COLO829 (cell line): ENCODE measurements at places on chromosomes 11 and 22.

DNA sequence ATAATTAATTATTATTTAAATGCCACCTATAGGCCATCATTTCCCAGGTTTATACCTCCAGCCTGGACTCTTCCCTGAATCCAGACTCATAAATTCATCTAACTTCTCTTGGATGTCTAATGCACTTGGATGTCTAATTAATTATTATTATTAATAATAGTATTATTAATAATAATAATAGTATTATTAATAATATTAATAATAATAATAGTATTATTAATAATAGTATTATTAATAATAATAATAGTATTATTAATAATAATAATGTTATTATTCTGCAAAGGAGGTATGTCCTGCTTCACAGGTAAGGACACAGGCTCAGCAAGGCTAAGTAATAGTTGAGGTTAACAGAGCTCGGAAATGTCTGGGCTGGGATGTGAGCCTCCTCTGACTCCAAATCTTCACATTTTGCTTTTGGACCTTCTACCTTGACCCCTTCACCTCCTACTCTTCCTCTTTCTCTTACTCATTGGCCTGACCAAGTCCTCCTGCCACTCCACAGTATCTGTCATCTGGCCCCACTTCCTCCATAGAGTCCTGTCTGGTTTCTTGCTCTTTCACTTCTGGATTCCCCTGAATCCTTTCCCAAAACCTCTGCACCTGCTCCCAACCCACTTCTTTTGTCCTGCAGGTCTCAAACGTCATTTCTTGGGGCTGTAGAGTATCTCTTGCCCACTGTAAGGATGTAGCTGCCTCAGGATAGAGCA is 8.0 kb downstream of the RIBC2 start:
- DNase-seq = no peak

GRCh38 chr11:72014761-72015320 is 16.1 kb downstream of the IL18BP start:
- no peak for DNase-seq

DNA sequence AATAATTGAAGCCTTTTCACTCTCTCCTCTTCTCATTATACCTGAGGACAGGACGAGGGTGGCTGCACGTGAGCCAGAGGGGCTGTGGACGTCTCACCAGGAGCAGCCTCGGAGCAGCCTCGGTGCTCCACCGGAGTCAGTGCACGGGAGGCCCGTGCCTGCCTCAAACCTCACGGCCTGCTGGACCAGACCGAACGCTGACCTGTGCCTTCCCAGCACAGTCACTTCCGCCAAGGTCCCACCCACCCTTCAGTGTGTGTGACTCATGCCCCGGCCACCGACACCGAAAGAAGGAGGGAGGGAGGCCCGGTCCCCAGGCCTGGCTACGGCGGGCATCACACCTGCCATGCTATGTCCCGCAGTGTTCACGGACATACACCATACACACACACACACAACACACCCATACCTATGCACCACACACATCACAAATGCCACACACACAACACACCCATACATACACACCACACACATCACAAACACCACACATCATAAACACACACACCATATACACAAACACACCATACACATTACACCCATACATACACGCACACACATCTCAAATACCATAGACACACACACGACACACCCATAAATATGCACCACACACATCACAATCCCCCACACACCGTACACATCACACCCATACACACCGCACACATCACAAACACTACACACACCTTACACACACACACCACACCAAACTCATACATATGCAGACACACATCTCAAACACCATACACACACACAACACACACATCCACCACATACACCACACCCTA is 1506.5 kb downstream of the TBC1D22A start:
- DNase-seq = no peak

DNA sequence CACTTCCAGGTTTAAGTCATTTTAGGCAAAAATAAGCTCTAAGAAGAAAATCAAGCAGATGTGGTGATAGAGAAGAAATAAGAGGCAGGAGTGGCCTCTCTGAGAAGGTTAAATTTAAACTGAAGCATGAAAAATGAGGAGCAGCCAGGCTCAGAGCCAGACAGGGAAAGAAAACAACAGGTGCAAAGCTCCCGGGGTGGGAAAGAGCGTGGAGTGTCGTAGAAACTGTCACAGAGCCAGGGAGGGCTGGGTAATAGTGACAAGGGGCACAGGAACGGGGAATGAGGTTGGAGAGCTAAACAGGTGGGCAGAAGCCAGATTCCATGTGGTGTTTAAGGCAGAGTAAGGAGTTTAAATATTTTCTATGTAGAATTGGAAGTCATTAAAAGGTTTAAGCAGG is 132.1 kb upstream of the BLID start:
- no peak for DNase-seq

DNA sequence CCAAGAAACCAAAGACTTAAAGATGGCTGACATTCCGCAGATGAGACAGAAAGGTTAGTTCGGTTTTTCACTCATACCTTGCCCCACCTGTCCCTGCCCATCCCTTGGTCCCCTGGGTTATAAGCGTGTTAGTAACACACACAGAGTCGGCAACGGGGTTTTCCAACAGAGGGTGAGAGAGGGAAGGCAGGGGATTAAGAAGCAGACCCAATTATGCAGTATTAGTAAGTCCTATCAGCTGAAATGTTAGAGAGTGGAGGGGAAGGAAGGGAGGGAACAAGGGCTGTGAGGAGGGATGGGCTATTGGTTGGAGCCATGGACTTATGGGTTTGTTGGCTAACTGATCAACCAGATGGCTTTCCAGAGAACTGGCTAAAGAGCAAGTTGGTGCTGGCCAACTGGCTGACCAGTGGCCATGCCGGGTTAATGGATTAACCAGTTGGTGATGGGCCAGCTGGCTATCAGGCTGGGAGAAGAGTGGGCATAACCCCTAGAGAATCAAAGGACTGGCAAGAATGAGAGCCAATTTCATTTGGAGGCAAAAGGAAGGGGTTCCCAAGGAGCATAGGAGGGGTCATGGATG is 45.5 kb downstream of the NRXN2 start:
- DNase-seq = no peak

- no peak for DNase-seq
Measured at GRCh38 chr11:77821349-77821851, 456 bp downstream of the AAMDC start.

GRCh38 chr11:85647078-85647477 is 689 bp upstream of the TMEM126A start:
- no peak for DNase-seq

DNA sequence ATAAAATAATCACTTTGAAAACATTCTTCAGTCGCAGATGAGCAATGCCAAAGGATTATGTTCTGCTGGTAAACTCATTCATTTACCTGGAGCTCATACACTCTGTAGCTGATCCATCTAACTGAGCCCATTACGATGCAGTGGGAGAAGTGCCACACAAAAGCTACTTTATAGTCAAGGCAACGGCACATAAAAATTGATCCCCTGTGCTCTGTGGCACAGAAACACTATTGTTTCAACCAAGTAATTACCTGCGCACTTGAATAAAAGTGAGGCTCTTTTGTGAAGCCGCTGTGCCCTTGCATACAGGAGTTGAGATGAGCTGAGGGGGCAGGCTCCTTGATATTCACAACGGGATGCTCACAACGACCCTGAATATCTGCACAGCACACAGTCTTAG is 7.2 kb downstream of the DKK3 start:
- no peak for DNase-seq

GRCh38 chr11:96067160-96067559 is 143.3 kb upstream of the MTMR2 start:
- no peak for DNase-seq

DNA sequence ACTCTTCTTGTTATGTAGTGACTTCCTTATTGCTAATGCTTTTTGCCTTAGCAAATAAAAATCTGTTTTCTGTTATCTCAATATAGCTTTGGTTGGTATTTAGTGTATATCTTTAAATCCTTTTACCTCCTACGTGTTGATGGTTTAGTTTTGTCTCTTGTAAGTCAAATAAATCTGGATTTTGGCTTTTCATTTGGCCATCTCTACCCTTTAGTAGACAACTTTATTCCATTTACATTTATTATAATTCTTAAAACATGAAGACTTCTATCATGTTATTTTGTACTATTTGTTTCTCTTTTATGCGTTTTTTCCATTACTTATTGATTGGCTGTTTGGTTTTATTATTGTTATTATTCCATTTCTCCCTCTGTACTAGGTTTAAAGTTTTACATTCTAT is 19.5 kb upstream of the ALKBH3 start:
- no peak for DNase-seq

DNA sequence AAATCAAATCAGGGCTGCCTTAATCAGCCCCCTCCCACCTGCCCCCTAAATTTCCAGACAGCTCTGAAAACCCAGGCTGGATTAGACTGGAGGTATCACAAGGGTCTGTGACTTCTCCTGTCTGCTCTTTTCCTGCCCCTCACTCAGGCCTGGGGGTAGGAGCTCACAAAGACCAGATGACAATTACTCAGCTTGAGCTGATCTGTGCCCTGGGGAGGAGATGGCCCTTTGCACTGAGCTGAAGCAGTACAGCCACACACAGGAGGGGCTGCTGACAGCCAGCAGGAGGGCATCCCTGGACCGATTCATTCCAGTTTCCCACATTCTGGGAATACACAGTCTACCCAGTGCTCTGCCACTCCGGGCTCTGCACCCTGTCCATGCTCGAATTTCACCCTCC is 4.2 kb downstream of the ABCC8 start:
- no peak for DNase-seq

DNA sequence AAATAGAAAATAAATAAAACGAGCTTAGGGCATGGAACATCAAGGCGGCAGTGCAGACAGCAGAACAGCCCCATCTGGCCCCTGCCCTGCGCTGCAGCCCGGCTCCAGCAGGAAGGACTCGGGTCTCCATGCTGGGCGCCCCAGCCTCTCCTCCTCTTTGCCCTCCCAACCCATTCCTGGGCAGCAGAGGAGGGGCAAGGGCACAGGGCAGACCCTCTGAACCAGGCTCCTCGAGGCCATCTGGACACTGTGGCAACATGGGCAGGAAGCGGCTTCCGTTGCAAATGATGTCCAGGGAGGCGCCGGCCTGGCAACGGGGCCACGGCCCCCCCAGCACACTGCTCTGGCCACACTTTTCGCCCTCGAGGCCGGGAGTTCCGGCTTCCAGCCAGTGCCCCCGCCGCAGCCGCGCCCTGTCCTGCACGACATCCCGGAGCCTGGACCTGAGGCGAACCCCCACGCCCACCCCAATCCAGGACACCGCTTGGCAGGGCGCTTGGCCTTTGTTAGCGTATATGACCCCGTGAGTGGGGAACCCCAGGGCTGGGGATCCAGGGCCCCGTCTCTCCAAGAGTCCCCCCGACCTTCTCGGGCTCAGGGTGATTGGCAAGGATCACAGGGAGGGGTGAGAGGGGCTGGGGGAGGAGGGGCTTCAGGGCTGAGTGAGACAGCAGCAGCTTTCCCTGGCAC is 192.1 kb downstream of the IGLL1 start:
- DNase-seq = no peak

- no peak for DNase-seq
Measured at GRCh38 chr11:5225480-5225871, 1.4 kb downstream of the HBB start.

- DNase-seq = no peak
Measured at GRCh38 chr11:119336744-119337469, 2.6 kb downstream of the RNF26 start.

DNA sequence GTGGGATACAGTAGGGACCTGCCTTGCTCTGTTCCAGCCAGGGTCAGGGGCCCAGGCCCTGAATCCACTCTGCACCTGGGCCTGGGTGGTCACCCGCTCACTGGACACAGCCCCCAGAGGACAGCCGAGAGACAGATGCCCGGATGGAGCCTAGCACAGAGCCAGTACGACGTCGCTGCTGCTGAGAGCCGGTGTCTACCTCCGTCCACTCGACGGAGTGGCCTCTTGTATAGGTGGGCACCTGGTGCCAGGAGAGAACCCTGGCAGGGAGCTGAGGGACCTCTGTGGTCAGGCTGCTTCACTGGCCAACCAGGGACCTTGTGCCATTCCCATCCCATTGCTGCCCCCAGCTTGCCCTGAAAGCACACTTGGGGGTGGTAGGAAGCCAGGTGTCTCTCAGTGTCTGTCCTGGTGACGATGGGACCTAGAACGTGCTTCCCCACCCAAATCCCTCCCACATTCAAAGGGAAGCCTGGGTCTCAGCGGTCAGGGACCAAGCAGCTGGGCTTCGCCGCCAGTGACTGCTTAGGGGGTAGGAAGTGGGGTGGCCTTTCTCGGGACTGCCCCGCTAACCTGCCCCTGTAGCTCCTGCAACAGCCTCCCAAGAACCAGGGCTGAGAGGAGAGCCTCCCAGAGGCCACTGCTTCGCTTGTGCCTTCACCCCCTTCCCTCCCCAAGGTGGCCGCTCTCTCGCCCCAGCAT is 10.3 kb upstream of the CERK start:
- DNase-seq = no peak

- no peak for DNase-seq
Measured at GRCh38 chr22:37499027-37499707, 13.0 kb upstream of the MFNG start.

GRCh38 chr22:30953206-30953605 is 15.4 kb downstream of the MORC2 start:
- no peak for DNase-seq

- no peak for DNase-seq
Measured at GRCh38 chr11:2213384-2213842, 41.8 kb upstream of the TH start.

- no peak for DNase-seq
Measured at GRCh38 chr11:58503361-58503856, 4.5 kb downstream of the OR5B21 start.

GRCh38 chr11:120198787-120199469 is 11.9 kb upstream of the OAF start:
- no peak for DNase-seq
